ENCODE measurements at places on chromosomes 16 and 17.

DNA sequence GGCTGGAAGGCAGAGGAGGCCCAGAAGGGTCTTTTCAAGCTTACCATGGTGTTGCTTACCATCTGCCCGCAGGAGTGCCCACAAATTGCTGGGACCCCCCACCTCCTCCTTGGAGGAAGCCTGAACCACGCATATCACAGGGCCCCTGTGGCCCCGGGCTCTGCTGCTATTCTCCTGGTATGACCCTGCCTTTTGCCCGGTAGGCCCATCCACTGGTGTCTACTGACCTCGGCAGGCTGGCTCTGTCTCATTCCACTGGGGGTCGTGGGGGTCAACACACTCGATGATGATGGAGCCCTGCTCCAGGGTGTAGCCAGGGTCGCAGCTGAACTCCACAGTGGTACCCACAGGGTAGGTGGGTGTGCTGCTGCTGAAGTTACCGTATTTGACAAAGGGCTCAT is 8.2 kb upstream of the PHF12 start:
- no peak for DNase-seq

- DNase-seq: peak; percentile 10
These were observed 63.9 kb upstream of the DNAJA2 start for GRCh38 chr16:47037396-47037745.

GRCh38 chr17:31497994-31498826 is 106.7 kb downstream of the RAB11FIP4 start:
- DNase-seq: no peak

GRCh38 chr16:16048904-16049582 is 99.6 kb downstream of the ABCC1 start:
- DNase-seq: no peak

Measured in right renal cortex interstitium (tissue), 3 donors.